Stimulated activated CD4-positive, alpha-beta T cell treated with anti-CD3 and anti-CD28 coated beads, TNF-alpha, amount 100 ng/mL, for 24 hours (primary cell): ENCODE measurements at places on chromosomes 1 and 21.

- no peak for DNase-seq
Observed at GRCh38 chr1:241077386-241078147, 279.4 kb downstream of the RGS7 start.

DNA sequence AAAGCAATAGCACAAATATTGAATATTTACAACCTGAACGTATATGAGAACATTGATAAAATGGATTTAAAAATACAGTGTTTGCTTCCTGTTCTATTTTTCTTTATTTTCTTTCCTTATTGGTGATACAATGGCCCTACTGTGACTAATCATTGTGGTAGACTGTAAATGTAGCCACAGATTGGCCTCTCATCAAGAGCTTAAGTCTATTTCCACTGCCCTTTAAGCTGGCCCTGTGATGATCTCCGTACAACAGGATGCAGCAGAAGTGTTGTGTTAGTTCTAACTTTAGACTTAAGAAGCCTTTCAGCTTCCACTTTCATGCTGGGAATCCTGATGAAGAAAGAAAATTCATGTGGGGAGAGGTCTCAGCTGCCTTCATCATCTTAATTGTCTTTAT is 285.6 kb upstream of the B3GALT2 start:
- DNase-seq = no peak

DNA sequence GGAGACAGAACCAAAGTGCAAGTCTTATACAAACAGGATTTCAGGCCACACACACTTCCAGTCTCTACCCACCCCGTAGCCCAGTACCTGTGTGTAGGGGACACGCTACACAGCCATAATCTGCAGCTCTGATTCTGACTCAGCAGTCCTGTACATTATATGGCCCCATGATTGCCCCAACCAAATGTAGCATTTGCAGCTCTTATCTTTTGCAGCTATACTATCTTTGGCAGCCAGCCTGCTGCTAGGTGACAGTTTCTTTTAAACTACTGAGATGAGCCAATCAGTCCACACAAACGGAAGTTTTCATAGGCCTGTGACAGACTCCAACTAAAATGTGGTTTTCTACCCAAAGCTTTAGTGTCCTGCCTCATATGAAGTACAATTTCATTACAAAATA is 259.6 kb upstream of the ST6GALNAC5 start:
- DNase-seq = no peak

DNA sequence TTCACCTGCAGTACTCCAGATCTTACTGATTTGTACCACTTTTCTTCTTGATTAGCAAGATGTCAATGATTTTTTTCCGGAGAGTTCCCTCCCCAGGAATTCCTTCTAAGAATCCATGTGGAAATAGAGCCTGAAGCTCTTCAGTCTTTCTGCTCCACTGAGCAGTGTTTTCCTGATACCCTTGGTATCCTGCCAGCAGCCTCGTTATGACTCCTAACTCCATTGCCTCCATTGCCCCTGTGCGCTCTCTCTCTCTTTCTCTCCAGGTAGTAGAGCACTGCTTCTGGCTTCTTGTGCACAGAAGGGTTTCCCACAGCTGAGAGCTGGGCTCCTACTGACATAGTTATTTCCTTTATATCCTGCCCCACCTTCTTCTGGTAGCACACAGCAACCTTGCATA is 12.2 kb downstream of the UBE2U start:
- DNase-seq = no peak

DNA sequence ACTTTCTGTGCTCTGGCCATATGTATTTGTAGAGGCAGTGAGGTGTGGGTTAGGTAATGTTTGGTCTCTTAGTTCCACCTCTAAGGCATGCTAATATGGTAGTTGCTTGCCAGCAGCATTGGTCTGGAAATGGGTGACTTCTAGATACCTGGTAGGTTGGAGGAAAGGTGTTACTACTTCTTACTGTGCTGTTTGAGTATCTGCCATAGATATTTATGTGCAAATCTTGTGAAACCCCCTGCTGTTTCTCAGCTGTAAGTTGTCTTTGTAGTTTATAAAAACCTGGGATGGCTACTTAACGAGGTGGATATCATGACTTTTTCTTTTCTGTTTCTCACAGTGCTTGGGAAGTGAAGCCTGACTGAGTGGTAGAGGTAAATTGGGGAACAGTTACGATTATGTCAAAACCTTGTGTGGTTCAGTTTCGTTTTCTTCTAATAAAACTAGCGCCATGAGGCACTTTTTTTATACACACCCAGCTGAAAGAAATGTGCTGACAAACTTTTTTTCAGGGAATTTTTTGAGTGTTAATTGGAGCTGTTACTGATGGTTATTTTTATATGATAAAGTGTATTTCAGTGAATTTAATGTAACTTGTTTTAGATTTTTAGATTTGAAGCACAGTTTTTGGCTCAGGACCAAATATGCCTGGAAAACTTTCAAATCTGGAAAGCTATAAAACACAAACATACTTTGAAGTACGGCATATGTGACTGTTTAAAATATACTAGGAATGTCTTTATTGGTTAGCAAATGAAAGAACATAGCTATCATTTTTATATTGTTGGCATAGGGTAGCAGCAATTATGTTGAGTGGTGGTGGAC is 42.1 kb downstream of the CAMSAP2 start:
- DNase-seq = no peak

GRCh38 chr21:36965720-36966065 is 776 bp downstream of the HLCS start:
- no peak for DNase-seq

- no peak for DNase-seq
Observed at GRCh38 chr1:54971317-54971791, 9.1 kb upstream of the TMEM61 start.

DNA sequence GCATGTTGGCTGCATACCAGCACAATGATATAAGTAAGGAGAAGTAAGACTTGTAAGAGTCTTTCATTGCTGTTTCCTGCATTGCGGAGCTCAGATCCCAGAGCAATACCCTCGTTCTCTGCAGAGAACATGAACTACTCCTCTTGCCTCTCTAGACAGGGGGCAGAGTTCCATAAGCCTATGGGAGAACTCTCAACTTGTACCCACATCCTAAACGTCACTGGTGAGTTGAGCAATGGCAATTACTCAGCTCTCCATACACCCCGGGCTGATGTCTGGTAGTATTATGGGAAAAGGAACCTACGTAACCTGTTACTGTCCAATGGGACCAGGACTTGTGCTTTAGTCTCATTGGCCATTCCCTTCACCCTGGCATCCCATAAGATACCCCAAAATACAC is 27.3 kb upstream of the ZNF496 start:
- no peak for DNase-seq

- DNase-seq = no peak
Observed at GRCh38 chr21:35357041-35357780, 308.1 kb upstream of the RUNX1 start.

GRCh38 chr1:84776639-84777038 is 86.4 kb upstream of the SSX2IP start:
- no peak for DNase-seq

GRCh38 chr1:54112705-54113368 is 40.0 kb downstream of the CDCP2 start:
- no peak for DNase-seq

GRCh38 chr21:44390886-44391285 is 37.5 kb downstream of the TRPM2 start:
- no peak for DNase-seq

GRCh38 chr1:206048582-206048981 is 4.4 kb upstream of the RHEX start:
- no peak for DNase-seq

DNA sequence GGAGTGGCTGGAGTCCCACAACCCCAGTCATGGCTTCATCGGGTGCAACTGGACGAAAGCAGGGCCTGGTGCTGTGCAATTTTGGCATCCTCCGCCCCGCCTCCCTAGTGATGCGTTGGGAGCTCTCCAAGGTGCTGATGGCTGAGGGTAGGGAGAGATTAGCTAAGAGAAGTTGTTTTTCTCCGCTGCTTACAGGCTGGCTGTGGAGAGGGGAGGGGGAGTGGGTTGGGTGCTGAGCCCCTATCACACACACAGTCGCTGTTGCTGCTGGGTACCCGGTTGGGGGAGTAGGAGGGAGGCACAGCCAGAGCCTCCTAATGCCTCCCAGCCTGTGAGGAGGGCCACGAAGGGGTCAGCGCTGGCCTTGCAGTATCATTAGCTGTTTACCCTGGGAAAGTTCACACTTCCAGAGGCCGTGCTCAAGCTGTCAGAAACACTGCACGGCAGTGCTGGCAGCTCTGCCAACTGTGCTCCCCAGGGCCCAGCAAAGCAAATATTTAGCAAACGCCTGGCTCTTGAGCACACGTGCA is 110.0 kb downstream of the GRIK3 start:
- no peak for DNase-seq

DNA sequence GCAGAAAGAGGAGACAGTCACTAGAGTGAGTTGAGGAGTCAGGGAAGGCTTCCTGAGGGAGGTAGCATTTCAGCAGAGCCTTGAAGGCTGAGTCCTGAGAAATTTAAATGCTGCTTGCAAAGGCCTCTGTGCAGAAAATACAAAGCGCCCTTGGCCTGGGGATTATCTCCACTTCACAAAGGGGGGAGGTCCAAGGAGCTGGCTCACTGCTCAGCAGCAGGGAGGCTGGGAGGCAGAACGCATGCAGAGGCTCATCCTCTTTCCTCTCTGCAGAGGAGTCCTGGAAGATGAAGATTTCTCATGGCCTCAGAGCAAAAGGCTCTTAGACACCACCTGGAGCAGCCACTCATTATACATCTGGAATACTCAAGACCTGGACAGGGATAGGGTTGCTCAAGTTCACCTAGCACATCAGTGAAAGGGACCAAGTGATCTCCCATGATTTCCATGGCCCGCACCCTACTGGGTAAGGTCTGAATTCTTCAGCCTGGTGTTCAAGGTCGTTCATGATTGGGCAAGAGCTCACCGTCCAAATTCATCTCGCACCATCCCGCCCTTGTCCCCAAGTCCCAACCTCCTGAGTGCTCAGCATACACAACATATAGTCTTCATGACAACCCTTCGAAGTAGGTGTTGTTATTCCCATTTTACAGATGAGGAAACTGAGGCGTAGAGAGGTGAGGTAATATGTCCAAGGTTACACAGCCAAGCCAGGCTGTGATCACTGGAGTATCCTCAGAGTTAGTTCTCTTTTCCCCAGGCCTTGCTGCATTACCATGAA is 9.0 kb downstream of the SLC1A7 start:
- DNase-seq = no peak

- no peak for DNase-seq
Observed at GRCh38 chr1:63678200-63678599, 85.0 kb downstream of the PGM1 start.
